ENCODE measurements at places on chromosomes 2 and 18.

DNA sequence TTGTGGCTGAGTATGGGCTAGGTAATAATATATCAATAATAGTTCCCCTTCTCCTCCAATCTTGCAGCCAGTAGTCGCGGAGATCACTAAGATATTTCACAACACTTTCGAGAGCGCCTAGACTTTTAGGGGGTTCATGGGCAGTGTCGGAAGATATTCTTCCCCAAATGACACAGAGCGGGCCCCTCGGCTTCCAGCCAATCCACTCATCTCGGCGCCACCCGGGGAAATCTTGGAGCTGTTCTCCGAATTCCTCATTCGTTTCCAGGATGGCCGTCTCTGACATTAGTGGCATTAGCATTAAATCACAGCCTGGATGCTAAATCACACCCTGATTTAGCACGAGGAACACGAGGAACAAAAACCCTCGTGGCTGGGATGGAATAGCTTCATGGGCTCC, 437.7 kb downstream of the ZNF516 start:
- no peak for DNase-seq

GRCh38 chr2:64646007-64646880, 7.5 kb downstream of the SERTAD2 start:
- peak; percentile 91 for DNase-seq

GRCh38 chr2:195022508-195022830, 634.6 kb upstream of the SLC39A10 start:
- DNase-seq = no peak

DNA sequence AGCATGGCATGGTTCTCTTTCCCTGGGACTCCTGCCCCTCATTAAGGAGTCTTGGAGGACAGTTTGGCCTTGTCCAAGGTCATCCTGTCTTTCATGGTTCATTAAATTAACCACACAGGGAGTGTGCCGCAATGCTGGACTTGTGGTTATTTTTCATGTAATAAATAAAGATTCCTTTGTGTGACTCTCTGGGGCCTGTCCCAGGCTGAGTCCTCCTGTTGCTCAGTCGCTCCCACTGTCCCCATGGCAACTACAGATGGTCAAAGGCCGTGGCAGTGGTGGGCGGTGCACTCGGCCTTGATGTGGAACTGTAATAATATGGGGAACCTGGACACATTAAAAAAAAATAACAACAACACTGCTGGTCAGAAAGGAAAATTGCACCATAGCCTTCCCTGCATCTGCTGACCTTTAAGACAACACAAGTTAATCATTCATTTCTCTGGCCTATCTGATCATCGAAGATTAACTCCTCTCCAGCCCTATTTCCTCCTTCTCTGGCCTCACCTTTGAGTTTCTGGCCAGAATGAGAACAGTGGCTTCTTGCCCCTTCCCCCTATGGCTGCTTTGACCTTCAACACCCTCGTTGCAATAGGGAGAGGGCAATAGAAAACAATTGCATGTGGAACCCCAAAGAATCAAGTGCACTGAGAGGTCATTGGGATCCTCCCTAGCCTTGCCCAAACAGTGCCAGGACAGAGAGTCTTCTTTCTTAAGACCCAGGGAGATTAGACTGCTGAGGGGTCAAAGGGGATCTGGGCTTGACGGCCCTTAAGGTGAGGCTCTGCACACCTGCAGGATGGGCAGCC, 44.7 kb downstream of the PSD4 start:
- DNase-seq = no peak

DNA sequence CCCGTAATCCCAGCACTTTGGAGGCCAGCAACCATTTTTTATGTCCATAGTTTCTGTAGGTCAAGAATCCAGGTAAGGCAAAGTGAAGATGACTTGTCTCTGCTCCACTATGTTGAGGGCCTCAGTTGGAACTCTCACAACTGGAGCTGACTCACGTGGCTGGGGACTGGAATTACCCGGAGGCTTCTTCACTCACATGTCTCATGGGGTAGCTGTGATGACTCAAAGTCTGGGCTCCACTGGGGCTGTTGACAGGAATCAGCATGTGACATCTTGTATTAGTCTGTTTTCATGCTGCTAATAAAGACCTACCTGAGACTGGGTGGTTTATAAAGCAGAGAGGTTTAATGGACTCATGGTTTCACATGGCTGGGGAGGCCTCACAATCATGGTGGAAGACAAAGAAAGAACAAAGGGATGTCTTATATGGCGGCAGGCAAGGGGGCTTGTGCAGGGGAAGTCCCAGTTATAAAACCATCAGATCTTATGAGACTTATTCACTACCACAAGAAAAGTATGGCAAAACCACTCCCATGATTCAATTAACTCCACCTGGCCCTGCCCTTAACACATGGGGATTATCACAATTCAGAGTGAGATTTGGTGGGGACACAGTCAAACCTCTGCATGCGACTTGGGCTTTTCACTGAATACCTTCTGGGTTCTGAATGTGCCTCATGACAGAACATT, 7.8 kb upstream of the PPP1R1C start:
- DNase-seq = no peak

GRCh38 chr18:76401498-76401897, 93.5 kb downstream of the ZNF516 start:
- no peak for DNase-seq

DNA sequence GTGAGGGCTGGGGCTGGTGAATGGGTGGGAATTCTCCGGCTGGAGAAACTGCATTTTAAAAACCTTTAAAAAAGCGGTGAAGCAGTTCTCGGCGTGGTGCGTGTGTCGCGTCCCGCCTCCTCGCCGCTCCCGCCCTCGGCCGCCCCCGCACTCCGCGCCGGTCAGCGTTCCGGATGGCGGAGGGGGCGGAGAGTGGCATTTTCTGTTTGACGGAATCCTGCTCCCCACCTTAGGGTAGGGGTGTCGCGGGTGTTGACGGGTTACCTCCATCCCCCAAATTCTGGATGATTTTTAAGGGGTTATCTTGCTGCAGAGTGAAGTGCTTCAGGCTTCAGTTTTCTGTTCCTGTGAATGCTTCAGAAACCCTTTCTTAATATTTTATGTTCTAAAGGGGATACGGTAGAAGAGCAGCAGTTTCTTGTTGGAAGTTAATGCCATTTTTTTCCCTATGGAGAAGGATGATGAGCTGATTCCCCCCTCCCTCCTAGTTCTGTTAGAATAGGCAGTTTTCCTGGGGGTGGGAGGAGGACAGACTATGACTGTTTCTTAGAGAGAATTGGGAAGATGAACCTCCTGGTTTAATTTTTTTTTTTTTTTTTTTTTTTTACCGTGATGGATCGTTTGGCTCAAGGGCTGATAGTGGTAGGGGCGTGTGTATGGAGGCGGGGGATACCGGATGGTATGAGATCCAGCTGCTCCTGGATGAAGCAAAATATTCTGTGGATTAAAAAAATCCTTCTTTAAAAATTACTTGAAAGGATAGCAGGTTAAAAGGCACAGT, 756 bp downstream of the ABI2 start:
- peak; percentile 69 for DNase-seq

- no peak for DNase-seq
Measured at GRCh38 chr2:4139731-4140130, 436.4 kb downstream of the DCDC2C start.

GRCh38 chr2:170736628-170737027, 21.5 kb downstream of the SP5 start:
- no peak for DNase-seq

DNA sequence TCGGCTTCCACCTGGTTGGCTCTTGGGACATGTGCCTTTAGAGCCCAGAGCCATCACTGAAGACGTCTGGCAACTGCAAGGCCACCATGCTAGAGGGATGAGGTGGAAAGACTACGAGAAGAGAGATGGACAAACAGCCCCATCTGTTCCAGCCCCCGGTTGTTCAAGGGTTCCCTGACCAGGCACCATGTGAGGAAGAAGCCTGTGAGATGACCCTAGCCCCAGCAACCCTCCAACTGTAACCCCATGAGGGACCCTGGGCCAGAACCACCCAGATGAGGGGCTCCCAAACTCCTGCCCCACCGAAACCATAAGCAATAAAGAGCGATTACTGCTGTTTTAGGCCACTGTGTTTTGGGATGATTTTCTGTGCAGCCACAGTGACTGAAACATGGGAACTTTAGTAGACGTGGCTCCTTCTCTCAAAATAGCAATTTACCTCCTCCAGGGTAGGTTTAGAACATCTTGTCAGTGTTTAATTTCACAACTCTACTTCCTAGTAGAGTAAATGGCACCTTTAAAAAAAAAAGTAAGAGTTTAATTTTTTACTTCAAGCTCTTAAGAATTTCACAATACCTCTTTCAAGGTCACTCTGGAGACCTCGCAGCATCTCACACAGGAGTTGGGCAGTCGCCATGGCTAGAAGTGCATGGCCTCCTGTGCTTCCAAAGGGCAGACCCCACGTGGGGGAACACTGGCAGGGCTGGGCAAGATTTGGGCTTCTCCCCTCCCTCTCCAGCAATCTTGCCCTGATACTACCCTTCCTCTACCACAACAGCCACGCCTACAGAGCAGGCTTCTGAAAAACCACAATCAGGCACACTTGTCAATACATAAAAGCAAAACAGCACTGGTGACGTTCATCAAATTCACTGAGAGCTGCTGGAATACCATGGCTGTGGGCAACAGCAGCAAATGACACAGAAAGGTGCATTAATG, 48.8 kb downstream of the TMEM163 start:
- DNase-seq = no peak

GRCh38 chr2:101609433-101609832, 88.1 kb upstream of the MAP4K4 start:
- DNase-seq = no peak

DNA sequence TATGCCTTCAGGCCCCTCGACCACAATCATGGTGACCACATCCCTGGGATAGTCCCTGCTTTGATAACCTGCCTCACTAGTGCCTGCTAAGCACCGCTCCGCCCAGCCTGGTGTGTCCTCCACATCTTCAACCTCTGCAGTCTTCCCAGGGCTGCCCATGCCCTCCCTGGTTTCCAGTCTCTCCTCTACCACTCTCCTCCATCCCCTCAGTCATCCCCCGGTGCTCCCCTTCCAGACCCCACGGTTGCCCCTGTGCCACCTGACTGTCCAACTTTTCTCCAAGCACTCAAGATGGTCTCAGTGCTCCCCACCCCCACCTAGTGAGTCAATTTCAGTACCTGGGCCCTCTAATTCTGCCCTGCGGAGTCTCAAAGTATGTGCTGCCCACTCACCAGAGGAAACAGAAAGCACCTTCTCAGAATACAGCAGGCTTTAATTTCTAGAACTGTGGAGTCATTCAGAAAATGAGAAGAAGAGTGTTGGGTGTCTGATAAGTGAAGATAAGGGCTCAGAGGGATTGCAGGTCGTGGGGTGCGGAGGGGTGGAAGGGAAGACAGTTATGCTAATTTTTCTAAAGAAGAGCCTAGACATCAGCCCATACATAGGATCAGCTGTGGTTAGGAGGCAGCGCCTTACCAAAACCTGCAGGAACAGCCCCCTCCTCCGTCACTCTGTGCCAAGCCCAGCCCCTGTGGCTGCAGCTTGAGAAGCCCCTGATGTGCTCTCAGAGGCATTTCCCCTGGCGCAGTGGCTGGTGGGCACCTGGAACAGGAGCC, 53.6 kb upstream of the CAB39 start:
- DNase-seq = peak; percentile 64

GRCh38 chr2:103161456-103162289, 399.8 kb downstream of the TMEM182 start:
- no peak for DNase-seq

DNA sequence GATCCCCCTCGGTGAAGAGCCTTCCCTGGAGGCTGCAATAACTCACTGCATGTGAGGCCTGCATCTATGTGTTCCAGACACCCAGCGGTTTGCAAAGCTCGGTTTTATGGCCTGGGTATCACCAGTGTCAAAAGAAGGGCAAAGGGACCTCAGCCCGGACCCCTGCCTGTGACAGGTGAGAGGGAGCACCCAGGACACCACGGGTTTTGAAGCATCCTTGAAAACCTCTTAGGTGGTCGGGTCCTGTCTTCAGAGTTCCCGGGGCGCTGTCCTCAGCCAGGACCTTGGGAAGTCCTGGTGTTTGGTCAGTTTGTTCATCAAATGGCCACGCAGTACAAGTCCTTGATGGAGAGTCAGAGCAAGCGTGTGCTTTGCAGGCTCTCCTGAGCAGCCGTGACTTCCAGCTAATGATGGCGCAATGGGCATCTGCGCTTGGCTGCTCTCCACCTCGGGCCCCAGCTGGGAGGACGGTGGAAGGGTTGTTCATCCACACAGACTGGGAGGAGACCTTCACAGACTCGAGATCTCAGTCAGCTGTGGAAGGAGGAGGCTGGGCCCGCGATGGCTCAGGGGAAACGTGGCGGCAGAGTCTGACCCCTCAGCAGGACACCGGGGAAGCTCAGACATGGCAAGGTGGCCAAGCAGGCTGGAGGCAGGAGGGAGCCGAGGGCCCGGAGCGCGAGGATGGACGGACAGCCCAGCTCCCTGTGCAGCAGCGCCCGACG, 113.1 kb upstream of the GPC1 start:
- DNase-seq = no peak

DNA sequence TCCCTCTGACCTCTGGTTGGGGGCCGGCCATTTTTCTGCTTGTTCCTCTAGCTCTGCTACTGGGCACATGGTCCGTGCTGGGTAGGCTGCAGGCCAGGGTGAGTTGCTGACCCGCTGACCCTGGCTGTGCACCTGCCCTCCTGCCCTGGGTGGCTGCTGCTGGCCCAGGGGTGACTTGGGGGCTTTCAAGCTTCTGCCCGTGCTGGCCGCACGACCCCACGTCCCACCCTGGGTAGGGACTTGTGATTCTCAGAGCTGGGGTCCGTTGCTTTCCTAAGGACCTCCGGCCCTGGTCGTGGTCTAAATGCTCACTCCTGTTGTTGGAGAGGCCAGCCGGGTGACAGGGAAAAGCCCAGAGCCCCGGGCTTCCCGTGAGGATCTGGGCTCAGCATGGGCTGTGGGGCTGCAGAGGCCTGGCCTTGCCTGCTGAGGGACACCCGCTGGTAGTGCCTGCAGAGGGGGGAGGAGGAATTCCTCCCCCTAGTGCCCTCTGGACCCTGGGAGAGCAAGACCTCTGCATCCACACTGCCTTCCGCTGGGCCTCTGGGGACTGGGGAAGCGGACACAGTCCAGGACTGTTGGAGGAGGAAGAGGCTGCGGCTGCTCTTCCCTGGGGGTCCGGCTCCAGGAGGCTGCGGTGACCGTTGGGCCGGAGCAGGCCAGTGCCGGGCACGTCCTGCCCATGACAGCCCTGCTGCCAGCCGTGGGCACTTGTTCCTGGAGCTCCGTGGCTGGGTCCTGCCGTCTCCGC, 6.3 kb upstream of the GAL3ST2 start:
- no peak for DNase-seq

DNA sequence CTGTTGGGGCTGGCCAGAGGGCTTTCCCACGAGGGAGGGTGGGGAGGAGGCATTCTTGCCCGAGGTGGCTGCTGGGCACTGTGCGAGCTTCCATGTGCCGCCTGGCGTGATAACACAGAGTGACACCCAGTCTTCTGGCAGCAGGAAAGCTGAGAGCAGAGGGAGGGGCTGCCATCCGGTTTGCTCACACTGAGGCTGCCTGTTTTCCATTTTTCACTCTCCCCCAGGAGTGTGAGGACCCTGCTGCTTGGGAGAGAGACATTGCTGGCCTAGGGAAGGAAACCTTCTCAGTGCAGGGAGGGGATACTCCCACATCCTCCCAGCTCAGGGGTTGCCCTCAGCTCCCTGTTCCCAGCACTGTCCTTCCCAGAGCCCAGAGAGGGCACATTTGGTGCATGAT, 73.1 kb downstream of the INHBB start:
- no peak for DNase-seq

GRCh38 chr2:24543252-24543651, 52.2 kb downstream of the NCOA1 start:
- DNase-seq = no peak

Measured in activated CD4-positive, CD25-positive, alpha-beta regulatory T cell treated with anti-CD3 and anti-CD28 coated beads, Interleukin-2, amount 50 U/mL, for 72 hours (primary cell).